ENCODE measurements at places on chromosomes 5 and 9.
A peak's percentile ranks its signal among the peaks of the same experiment; 100 is the strongest.

DNA sequence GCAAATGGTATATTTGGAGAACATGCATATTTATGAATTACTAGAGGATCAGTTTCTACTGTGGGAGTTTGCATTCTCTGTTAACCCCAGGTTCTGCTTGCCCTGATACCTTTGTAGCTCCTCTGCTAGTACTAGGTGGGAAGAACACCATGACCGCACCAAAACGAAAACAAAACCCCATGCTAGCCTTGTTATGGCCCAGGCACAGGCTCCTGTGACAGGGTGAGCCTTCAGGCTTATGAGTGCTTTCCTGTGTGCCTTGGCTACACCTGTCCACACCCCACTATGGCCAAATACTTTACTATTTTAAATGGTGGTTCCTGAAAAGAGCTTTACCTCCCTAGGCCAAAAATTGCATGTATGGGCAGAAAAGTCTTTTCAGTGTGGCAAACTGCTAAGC is 94.8 kb downstream of the PPIC start:
- DNase-seq, result no peak

GRCh38 chr5:150108711-150109514 is 22.6 kb upstream of the CSF1R start:
- peak; percentile 5 for DNase-seq

GRCh38 chr9:78064075-78064474 is 32.5 kb upstream of the GNAQ start:
- DNase-seq, result no peak

- DNase-seq, result no peak
Observed at GRCh38 chr5:180739958-180740357, at the start of gene OR2Y1. TSS of gene OR2Y1 (minus strand) at chr5:180740058. CDS start at chr5:180740058, 0 bp downstream.

DNA sequence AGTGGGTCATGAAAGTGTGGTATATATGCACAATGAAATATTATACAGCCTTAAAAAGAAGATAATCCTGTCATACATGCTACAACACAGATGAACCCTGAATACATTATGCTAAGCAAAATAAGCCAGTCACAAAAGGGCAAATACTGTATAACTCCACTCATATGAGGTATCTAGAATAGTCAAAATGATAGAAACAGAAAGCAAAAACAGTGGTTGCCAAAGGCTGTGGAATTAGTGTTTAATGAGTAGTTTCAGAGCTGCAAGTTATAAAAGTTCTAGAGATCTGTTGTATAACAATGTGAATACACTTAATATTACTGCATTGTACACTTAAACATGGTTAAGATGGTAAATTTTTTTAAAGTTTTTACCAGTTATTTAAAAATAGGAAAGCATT is 135.0 kb downstream of the OXCT1 start:
- no peak for DNase-seq

DNA sequence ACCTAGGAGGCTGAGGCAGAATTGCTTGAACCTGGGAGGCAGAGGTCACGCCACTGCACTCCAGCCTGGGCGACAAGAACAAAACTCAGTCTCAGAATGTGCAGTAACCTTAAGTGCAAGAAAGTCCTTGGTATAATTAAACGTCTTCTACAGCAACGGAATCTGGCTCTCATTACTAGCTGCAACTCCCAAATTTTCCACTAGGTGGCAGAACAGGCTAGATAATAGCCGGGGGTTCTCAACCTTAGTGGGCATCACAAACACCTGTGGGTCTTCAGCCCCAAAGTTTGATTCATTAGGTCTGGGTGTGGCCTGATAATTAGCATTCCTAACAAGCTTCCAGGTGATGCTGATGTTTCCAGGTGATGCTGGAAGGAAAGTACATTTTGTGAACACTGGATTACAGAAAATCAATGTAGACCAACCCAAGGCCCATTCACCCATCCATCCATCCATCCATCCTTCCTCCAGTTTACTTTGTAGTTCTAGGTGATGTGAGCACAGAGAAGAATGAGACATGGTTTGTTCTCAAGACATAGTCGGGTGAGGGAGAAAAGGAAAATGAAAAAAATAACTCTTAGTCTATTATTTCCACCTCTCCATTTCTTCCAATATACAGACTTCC is 37.3 kb downstream of the FBXW2 start:
- DNase-seq, result peak; percentile 66

- DNase-seq, result no peak
Observed at GRCh38 chr9:112258106-112258505, 75.3 kb downstream of the PTBP3 start.

- DNase-seq, result no peak
Observed at GRCh38 chr5:11898787-11899186, 5.5 kb downstream of the CTNND2 start.

- peak; percentile 29 for DNase-seq
Observed at GRCh38 chr5:96293966-96294883, 138.8 kb downstream of the PCSK1 start.

DNA sequence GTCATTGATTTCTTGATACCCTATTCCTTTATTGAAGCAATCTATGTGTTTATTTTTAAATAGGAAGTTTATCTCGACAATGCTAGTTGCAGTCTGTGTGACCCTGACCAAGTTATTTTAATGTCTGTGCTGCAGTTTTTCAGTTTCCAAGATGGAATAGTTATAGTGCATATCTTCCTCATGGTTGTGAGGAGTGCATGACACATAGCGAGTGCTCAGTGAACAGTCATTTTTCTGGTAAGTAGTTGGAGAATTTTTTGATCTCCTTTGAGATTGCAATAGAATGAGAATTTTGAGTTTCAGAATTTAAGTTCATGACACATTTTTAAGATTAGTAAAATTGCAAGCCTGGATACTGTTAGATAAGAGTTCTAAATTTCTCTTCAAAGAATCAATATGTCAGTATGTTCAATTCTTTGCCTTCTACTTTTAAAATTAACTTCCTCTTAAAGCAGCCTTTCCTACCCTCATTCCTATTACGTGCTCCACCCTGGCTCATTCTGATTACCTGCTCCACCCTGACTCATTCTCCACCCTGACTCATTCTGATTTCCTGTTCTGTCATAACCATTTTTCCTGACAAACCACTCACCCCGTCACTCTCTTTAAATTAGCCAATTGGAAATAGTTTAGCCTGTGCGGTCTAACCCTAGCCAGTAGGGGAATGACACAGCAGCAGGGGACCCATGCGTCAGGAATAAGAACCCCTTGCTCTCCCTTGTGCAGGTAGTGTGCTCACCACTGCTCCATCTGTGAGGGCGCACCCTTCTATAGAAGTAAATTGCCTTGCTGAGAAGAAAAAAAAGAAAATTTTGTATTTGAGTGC is 30.7 kb downstream of the SPIN1 start:
- no peak for DNase-seq
